ENCODE measurements at places on chromosomes 1 and 21.

DNA sequence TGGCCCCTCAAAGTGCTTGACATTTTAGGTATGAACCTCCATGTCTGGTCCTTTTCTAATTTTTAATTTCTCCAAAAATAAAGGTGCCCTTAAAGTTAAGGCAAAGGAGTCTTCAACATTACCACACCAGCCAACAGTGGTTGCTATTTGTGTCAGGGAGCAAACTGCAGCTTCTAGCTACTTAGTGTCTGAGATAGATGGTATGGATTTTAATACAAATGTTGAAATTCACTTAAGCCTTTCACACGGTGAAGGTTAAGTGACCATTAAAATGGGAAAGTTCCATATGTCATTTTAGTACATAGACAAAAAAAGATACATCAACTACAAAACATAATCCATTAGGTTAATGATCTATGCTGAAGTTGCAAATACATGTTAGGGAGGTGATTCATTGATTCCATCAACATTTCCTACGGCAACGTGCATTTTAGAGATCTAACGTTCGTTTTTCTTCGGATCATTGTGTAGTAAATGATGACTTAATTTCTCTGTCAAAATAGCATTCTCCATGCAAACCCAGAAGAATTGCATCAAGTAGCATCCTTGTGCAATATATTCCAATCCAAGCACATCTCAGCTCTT, 48.2 kb upstream of the RGS21 start:
- no peak for DNase-seq

DNA sequence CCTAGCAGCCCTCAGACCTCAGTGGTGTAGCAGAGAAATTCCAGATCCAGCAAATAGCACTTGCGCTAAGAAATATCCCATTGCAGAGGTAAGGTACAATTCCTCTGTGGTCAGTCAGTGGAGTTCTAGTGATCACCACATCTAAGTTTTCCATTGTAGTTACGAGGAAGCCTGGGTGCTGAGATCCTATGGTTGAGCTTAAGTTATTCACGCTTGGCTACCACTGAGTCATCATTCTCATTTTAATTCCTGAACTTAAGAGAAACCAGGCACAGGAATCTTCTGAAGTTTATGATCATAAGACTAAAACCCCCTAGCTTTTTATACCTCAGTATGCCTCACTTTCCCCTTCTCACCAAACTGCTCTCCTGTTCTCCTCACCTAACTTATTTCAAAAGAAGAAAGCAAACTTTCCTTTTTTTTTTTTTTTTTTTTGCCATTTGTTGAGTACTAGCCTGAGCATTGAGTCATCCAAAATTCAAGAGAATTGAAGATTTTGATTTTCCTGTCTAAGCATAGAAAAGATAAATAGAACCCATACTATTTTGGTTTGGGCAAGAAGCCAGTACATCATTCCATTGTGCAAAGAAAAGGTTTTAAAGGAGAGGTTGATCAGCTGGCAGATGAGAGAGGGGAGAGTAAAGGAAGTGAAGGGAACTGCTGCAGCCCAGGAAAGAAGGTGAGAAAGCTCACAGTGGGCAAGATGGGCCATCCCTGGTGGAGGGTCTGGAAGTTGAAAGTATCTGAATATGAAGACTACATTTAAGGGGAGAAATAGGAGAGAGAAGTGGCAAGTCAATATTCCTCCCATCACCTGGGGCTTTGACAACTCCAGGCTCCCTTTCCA, 39.9 kb downstream of the SERBP1 start:
- no peak for DNase-seq

DNA sequence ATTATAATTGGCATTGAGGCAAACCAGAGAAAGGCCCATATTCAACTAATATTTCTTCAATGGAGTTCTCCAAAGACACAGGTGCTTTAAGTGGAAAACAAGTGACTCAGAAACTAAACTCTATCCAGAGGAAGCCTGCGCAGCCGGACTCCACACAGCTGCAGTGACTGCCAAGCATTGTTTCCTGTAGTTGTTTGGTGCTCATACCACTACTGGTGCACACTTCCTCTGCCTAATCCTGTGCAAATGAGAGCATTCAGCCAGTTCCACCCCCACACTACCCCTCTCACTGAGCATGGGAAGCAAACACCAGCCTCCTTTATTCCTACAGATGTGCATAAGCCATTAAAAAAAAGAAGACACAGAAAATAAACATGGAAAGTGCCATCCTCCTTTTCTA, 102.9 kb downstream of the VAV3 start:
- no peak for DNase-seq

DNA sequence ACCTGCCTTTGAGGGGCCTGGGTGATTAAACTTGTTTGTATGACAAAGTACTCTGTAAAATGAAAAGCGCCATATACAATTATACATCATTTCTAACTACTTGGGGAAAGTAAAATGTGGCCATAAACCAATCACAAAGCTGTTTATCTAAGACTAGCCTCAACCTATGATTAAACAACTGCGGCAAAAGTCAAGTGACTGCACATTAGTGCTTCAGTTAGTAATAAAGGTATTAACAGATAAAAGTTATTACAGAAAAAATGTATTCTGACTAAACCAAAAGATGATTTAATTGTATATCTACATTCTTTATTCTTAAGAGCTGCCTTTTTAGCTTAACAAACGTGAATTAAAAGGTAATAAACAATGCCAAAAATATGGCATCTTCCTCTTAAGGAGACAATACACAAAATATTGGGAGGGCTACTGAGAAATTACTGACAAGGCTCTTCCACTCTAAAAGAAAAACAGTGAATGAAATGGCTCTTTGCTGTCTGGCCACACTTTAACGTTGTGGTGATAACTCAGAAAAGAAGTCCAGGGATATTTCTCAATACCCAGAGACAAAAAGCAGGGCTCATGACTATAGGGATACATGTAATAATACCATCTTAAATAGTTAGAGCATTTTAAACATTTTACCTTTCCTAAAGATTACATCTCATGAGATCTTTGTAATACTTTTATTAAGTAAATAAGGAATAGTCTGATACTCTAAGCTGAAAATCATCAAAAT, 8.6 kb downstream of the ARHGAP29 start:
- no peak for DNase-seq

- no peak for DNase-seq
Measured at GRCh38 chr1:221945669-221946068, 203.8 kb upstream of the DUSP10 start.

Measured in stimulated activated CD4-positive, alpha-beta T cell treated with anti-CD3 and anti-CD28 coated beads, Interleukin-2, amount 100 ng/mL, for 48 hours (primary cell).